T-helper 17 cell (primary cell): ENCODE measurements at places on chromosomes 5 and 9. TPM values are rescaled to one million over a fixed set of nuclear protein-coding genes. Genes with fewer than 3 reads are reported as not detected.

C5orf46 gene
- not detected for total RNA-seq

CDKN2B-AS1 gene
- total RNA-seq = 1.7 TPM

CCNH gene
- total RNA-seq = 337 TPM

MEF2C gene
- 10.9 TPM for total RNA-seq

MZB1 gene
- total RNA-seq = 2.2 TPM

SH2D3C gene
- total RNA-seq = 15.9 TPM

PCDHGA11 gene
- not detected for total RNA-seq

TRIM41 gene
- 23.4 TPM for total RNA-seq

ADRB2 gene
- total RNA-seq = 5.7 TPM

DRD1 gene
- total RNA-seq = not detected

EPB41L4A gene
- 1.4 TPM for total RNA-seq

DNM1 gene
- 2.2 TPM for total RNA-seq

ROR2 gene
- 0.22 TPM for total RNA-seq

FBP1 gene
- 3.7 TPM for total RNA-seq

FOXD4L6 gene
- total RNA-seq = not detected

SLC45A2 gene
- not detected for total RNA-seq
